Mesendoderm (in vitro differentiated cells): ENCODE measurements at places on chromosomes 11 and 22.

GRCh38 chr11:93169950-93170561, 27.7 kb downstream of the SLC36A4 start:
- H3K27ac ChIP-seq = no peak overlapping the region
- no peak overlapping the region for H3K4me3 ChIP-seq
- no peaks in the 10 kb centered on the region for H3K27me3 ChIP-seq
- H3K36me3 ChIP-seq = no peaks in the 10 kb centered on the region

DNA sequence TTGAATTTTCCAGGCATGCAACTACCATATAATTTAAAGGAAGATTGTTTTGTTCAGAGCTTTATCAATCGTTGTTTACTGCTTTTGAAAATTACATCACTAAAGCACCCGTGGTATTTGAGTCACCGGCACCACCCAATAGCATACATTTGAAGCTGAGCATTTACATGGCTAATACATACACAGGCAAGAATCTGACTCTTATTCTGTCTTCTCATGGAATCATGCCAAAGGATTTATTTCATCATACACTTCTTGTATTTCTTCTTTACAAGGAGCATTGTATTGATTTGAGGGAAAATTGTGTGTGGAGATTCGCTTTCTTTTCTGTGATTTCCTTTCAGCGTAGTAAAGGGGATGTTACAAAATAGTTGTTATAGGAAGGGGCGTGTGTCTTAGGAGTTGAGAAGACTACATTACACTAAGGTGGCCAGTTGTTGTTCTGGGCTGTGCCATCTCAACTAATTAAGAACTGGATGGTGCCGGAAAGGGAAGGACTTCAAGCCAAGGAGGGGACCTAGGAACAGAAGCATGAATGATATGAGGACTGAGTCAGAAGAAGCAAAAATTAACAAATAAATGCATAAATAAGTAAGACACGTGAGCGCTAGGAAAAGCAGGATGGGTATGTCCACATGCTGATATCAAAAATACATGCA, 12.9 kb upstream of the CD3E start:
- no peaks in the 10 kb centered on the region for H3K4me1 ChIP-seq
- H3K4me3 ChIP-seq = no peak overlapping the region
- H3K36me3 ChIP-seq = no peaks in the 10 kb centered on the region

GRCh38 chr11:63682066-63683021, 1.0 kb downstream of the RTN3 start:
- DNase-seq = peak; percentile 62
- no peaks in the 10 kb centered on the region for H3K4me1 ChIP-seq
- H3K27ac ChIP-seq = peak overlapping the region; percentile 99
- no peaks in the 10 kb centered on the region for H3K27me3 ChIP-seq

GRCh38 chr11:17983569-17983968, 29.3 kb downstream of the SERGEF start:
- H3K4me1 ChIP-seq = no peaks in the 10 kb centered on the region

- H3K36me3 ChIP-seq = no peaks in the 10 kb centered on the region
- H3K4me1 ChIP-seq = no peaks in the 10 kb centered on the region
- DNase-seq = no peak
- peaks cover 2% of the 10 kb centered on the region for H3K27me3 ChIP-seq
- no peak overlapping the region for H3K27ac ChIP-seq
Observed at GRCh38 chr11:79547256-79547655, 106.4 kb upstream of the TENM4 start.

GRCh38 chr11:9210224-9210921, 54.8 kb downstream of the DENND5A start:
- no peak overlapping the region for H3K27ac ChIP-seq
- H3K4me3 ChIP-seq = no peak overlapping the region
- H3K4me1 ChIP-seq = no peaks in the 10 kb centered on the region

- no peaks in the 10 kb centered on the region for H3K36me3 ChIP-seq
- H3K4me3 ChIP-seq = no peak overlapping the region
- DNase-seq = no peak
- H3K4me1 ChIP-seq = no peaks in the 10 kb centered on the region
Observed at GRCh38 chr11:120622189-120622875, 110.8 kb downstream of the GRIK4 start.

- no peaks in the 10 kb centered on the region for H3K4me1 ChIP-seq
- no peak overlapping the region for H3K27ac ChIP-seq
- H3K27me3 ChIP-seq = peaks cover 16% of the 10 kb centered on the region
- H3K36me3 ChIP-seq = no peaks in the 10 kb centered on the region
Observed at GRCh38 chr11:130160498-130161155, 1.0 kb downstream of the ST14 start.
